ENCODE measurements at places on chromosomes 4 and X.

DNA sequence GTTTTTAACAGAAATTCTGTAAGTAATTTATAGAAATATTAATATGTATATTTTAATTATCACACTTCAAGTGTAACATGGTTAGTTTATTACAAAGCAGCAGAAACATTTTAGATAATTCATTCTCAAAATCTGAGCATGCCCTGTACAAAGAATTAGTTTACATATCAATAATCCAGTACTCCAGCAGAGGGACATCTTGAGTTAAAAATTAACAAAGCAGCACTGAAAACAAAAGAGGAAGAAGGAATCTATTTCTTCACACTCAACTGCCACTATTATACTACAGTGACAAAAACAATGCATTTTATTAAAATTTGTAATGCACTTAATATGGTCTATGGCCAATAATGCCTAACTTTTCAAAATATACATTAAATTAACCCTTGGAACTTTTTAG, 179.1 kb upstream of the KLHL4 start:
- no peaks in the 10 kb centered on the region for H3K27me3 ChIP-seq
- DNase-seq = no peak
- no peaks in the 10 kb centered on the region for H3K4me1 ChIP-seq
- no peak overlapping the region for H3K27ac ChIP-seq
- H3K4me3 ChIP-seq = no peak overlapping the region

DNA sequence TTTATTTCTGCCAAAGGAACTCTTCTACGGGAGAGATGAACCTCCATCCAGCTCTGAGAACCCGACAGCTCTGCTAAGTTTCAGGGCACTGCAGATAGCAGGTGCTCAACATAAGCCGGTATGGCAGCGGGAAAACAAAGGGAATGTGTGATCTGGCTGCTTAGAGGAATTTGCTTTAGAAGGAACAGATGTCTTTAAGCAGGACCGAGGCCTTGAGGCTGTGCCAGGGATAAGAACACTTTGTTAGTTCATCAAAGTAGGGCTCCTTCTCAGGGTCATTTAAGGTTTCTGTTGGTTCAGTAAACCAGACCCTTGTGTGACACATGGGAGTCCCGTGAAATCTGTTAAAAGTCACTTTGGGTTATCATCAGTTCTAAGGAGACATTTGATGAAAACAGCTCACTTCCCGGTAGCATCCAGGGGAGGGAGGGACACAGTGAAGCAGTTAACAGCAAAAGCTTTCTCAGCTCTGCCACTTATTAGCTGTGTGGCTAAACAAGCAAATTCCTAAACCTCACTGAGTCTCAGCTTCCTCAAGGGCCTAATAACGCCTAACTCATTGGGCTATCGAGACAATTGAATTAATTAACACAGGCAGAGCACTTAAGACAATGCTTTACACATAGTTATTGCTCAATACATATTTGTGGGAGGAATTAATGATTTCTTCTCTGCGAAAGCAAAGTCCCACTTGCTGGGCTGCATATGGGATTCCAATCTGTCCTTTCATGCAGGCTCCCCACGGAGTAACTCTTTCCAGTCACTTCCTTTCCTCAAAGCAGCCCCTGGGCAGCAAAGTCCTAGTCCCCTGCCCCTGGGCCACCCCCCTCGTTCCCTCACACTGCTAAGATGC, 2.9 kb upstream of the FTSJ1 start:
- H3K4me1 ChIP-seq = peaks cover 27% of the 10 kb centered on the region
- DNase-seq = no peak
- H3K36me3 ChIP-seq = peaks cover 23% of the 10 kb centered on the region
- no peak overlapping the region for H3K4me3 ChIP-seq

DNA sequence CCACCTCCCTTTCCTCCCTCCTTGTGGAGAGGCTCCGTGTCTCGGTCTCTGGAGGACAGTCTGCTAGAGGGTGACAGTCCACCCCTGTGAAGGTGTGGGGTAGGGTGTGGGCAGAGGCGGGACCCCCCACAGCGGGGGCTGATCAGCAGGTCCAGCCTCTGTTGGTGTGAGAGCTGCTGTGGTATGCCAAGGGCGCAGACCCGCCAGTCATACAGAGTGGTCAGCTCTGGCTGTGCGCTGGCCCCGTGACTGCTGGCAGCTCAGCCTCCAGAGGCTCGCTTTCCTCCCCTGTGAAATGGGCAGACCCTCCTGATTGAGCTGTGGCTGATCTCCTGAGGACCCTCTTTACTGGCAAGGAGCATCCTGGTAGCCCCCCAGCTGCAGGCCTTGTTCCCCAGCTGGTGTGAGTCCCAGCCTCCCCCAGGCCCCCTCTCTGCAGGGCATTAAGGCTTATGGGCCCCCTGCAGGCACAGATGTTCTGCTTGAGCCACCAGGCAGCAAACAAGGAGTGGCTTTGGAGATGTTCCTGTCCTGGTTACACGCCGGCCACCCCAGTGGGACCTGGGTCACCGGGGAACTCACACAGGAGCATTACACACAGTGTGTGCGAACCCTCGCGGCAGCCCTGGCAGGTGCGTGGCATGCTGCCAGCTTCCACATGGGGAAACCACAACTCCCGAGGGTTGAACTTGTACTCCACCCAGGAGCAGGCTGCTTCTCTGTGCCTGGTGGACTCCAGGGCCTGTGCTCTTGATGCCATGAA, 76.8 kb downstream of the PPP2R2C start:
- no peaks in the 10 kb centered on the region for H3K36me3 ChIP-seq
- no peak overlapping the region for H3K4me3 ChIP-seq
- H3K4me1 ChIP-seq = no peaks in the 10 kb centered on the region
- H3K27ac ChIP-seq = no peak overlapping the region
- no peak for DNase-seq

GRCh38 chr4:69092980-69093568, 3.2 kb upstream of the UGT2B7 start:
- DNase-seq = no peak
- H3K27me3 ChIP-seq = no peaks in the 10 kb centered on the region
- no peak overlapping the region for H3K4me3 ChIP-seq
- no peak overlapping the region for H3K27ac ChIP-seq

DNA sequence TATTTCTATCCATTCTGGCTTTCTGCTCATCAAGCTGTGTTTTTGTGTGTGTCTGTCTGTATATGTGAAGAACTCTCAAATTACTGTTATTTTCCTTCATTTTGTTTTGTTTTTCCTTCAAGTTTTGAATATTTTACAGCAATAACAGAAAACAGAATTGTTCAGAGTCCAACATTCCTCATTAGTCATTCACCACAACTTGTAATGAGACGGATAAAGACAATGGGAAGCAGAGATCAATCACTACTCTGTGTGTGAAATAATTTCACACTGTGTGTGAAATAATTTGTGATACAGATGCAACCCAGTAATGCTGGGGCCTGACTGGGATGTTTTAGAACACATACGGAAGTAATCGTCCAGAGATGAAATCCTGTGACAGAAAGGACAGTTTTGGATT, 55.2 kb downstream of the HPGD start:
- no peaks in the 10 kb centered on the region for H3K27me3 ChIP-seq
- H3K27ac ChIP-seq = no peak overlapping the region
- H3K36me3 ChIP-seq = no peaks in the 10 kb centered on the region
- no peaks in the 10 kb centered on the region for H3K4me1 ChIP-seq
- no peak for DNase-seq
- H3K4me3 ChIP-seq = no peak overlapping the region

DNA sequence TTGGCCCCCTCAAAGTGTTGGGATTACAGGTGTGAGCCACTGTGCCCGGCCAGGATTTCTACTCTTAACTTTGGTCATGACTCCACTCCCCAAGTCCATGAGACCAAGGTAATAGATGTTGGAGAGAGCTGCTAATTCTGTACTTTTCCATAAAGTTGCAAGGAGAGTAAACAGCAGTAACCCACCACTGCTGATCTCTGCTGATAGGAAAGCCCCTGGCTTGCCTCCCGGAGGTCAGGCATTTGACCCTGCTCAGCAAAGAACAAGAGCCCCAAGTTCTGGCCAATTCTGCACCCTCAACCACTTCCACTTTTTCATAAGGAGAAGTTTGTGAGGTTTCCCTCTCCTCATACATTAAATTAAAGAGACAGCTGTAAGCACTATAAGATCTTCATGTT, 143.0 kb downstream of the RASL11B start:
- H3K4me1 ChIP-seq = peaks cover 7% of the 10 kb centered on the region
- no peaks in the 10 kb centered on the region for H3K27me3 ChIP-seq
- H3K4me3 ChIP-seq = no peak overlapping the region
- H3K27ac ChIP-seq = no peak overlapping the region
- DNase-seq = no peak

- no peak overlapping the region for H3K4me3 ChIP-seq
- no peak overlapping the region for H3K27ac ChIP-seq
- no peaks in the 10 kb centered on the region for H3K36me3 ChIP-seq
- DNase-seq = no peak
Observed at GRCh38 chrX:41881166-41881565, 42.2 kb downstream of the CASK start.

DNA sequence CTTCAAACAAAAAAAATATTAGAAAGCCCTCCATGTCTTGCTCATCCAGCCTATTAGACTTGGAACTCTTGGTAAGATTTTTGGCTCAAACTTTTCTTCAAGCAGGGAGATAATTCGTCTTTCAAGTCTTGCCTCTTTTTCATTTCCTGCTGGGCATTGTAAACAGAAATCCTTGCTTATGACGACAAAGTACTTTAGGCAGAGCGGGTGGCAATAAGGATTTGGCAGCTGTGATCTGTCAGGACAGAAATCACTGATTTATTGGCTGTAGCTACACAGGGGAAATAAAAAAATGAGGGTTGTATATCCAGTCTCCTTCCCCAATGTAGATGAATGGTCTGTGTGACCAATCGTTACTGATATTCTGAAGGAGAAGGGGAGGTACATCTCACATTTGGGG, 121.6 kb downstream of the SLC4A4 start:
- H3K36me3 ChIP-seq = no peaks in the 10 kb centered on the region
- H3K4me1 ChIP-seq = no peaks in the 10 kb centered on the region
- no peak for DNase-seq
- no peaks in the 10 kb centered on the region for H3K27me3 ChIP-seq
- no peak overlapping the region for H3K4me3 ChIP-seq

GRCh38 chr4:139129206-139129605, 47.8 kb downstream of the ELF2 start:
- no peaks in the 10 kb centered on the region for H3K27me3 ChIP-seq
- no peak overlapping the region for H3K27ac ChIP-seq
- H3K4me3 ChIP-seq = no peak overlapping the region
- no peaks in the 10 kb centered on the region for H3K4me1 ChIP-seq
- no peaks in the 10 kb centered on the region for H3K36me3 ChIP-seq
- DNase-seq = no peak

DNA sequence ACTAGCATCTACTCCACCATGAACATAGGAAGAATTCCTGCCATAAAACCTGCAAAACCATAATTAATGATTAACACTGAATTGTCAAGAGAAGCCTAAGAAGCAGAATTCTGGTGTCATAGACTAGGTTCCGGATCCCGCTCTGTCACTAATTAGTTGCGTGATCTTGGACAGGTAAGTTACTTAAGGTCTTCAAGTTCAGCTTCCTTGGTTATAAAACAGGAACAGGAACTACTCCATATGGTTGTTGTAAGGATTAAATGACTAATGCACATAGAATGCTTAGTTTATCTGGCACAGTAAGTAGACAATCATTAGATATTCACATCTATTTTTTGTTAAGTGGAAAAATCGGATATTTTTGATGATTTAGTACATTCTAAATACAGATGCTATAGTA, 14.3 kb downstream of the G3BP2 start:
- H3K27ac ChIP-seq = no peak overlapping the region
- no peak for DNase-seq
- H3K27me3 ChIP-seq = no peaks in the 10 kb centered on the region
- peaks cover 60% of the 10 kb centered on the region for H3K4me1 ChIP-seq

Measured in activated T-helper 2 cell treated with anti-CD3 and anti-CD28 coated beads, Interferon-gamma antibody, Interleukin-2, Interleukin-4, amounts not matched to agents 10 μg/mL and 5 μg/mL and 100 μg/mL, durations not matched to agents 14 hours and 24 hours and 36 hours (primary cell).